ENCODE measurements at places on chromosomes 7 and 10.

DNA sequence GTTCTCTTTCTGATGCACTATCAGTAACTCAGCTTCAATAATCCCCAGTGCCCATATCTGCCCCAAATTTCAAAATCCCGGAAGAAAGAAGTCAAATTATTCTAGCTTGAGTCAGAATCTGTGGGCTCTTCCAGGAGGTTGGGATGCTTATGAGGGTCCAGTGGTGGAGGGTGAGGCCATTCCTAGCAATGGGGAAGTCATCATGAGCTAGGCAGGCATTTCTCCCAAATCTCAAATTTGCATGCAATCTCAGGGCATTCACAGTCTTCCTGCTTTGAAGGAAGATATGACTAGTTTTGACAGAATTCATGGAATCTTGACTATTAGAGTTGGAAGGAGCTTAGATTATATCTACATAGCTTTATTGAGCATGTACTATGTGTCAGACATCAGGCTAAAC lies 164.3 kb upstream of the AGK start:
- DNase-seq = no peak

GRCh38 chr10:47173929-47174442 lies 126.0 kb upstream of the GDF10 start:
- no peak for DNase-seq

DNA sequence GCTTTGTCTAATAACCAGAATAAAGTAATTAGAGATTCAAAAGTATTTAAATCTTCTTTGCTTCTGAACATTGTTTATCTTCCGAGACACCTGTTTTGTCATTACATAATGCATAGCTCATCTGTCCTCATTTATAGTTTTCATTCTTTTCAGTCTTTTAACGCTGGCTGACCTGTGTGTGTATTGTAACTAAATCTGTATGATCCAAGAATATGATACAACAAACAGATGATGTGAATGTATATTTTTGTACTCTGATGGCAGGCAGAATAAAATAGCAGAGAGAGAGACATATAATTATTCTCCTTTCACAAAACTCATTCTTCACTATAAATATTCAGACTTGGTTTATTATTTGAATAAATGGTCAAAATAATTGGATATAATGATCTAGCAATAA lies 80.6 kb downstream of the ORC5 start:
- no peak for DNase-seq

- no peak for DNase-seq
These were observed 33.7 kb downstream of the C10orf120 start for GRCh38 chr10:122665946-122666345.

DNA sequence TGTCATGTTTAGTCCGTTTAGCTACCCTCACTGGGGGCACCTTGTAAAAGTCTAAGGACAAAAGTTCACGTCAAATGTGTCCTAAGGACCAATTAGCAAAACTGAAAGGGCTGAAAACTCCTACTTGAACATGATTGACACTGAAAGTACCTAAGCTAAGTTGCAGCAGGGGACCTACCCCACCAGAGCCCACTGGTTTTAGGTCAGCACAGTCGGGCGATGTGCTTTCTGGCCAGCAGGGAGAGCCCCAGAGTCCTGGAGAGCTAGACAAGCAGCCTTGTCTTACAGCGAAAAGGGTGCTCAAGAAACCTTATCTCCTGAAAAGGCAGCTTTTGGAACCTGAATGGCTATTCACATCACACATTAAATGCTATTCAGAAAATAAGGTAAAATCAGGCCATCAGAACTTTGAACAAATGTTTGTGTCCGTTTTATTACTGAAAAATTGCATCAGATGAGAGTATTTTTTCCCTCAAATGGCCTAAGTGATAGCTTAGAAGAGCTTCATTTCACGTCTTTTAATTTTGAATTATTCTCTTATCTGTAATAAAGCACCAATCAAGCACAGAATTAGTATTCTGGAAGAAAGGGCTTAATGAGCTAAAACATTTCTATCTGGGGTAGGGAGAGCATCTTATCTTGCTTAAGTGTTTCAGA lies 52.2 kb upstream of the MKI67 start:
- DNase-seq = no peak

GRCh38 chr7:151964951-151965350 lies 8.7 kb downstream of the GALNTL5 start:
- DNase-seq = no peak

Data from stimulated activated CD8-positive, alpha-beta memory T cell treated with anti-CD3 and anti-CD28 coated beads, Interleukin-2, amount 100 ng/mL, for 1 hour (primary cell).